ENCODE measurements at places on chromosomes 6 and 20.

DNA sequence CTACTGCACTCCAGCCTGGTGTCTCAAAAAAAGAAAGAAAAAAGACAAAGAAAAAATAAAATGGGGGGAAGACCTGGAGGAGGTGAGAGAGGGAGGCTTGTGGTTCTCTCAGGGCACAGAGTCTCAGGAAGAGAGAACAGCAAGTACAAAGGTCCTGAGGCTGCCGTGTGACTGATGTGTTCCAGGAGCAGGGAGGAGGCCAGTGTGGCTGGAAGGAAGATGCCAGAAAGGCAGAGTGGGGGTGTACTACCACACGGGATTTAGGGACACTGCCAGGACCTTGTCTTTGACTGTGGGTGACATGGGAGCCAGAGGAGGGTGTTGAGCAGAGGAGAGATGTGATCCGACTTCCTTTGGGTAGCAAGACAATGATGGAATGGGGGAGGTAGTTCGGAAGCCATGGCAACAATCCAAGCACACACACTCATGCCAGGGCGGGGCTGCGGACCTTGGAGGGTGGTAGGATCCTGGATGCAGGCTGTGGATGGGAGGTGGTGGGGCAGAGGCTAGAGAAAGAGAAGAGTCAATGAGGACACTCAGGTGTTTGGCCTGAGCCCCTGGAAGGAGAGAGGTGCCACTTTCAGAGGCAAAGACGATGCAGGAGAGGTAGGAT, 136.4 kb upstream of the PTPN1 start:
- no peak for DNase-seq

- no peak for DNase-seq
These were observed 25.2 kb upstream of the MLN start for GRCh38 chr6:33828764-33829731.

DNA sequence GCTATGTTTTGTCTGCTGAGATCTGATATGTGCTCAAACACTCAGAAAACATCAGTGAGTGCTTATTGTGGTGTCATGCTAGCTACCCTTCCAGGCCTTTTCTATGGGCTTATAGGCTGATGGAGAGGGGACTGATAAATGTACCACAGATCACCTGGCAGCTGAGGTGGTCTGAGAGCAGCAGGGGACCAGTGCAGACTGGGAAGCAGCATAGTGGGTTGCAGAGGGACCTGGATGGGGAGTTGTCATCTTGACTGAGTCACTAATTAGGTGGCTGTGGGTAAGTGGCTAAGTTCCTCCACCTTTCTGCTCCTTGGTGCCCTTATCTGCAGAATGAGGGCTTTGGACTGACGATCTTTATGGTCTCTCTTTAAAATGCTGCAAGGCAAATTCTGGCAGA, 2.8 kb downstream of the TMEM200A start:
- no peak for DNase-seq

DNA sequence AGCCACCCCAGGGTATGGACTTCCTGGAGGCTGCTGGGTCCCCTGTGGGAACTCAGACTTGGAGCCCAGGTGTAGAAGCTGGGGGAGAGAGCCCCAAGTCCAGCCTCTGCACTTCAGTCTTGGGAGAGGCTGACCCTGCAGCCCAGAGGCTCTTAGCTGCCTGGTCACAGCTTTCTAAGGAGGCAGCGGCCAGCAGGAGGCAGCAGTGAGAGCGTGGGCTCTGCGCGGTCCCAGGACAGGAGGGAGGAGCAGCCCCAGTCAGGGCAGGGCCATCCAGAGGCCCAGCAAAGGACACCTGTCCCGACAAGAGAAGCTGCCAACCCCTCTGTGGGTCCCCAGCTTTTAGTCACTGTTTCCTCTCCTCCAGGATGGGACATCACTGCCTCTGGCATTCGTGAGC, 9.4 kb downstream of the TREML2 start:
- DNase-seq, result no peak

DNA sequence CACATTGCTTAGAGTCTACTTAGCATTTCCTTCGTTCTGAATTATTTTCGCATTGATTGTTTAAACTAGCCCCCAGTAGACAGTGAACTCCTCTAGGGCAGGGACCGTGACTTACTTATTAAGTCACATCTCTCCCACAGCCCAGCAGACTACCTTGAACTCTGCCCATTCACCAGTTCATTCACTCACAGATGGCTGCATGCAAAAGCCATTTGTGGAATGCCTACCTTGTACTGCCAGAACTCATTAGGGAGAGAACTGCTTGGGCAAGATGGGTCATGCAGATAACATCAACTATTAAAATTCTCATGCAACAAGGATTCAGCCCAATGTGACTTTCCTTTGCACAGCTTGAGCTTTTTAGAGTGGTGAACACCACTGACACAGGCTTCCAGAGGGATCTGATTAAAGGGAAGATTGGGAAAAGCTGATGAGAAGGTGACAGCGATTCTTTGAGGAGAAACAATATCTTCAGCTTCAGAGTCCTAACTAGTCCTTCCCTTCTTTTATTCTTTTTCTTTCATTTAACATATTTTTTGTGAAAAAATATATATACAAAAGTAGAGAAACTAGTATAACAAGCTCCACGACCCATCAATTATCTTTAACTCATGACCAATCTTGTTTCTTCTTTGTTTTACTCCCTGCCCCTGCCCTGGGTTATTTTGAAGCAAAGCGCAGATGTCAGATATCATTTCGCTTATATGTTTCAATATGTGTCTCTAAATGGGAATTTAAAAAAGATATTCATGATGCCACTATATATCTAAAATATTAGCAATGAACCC, 273.9 kb downstream of the CDC5L start:
- DNase-seq, result no peak

GRCh38 chr20:58112017-58112781, 116.3 kb downstream of the ANKRD60 start:
- no peak for DNase-seq

GRCh38 chr20:4102381-4102780, 87.0 kb upstream of the RNF24 start:
- no peak for DNase-seq

DNA sequence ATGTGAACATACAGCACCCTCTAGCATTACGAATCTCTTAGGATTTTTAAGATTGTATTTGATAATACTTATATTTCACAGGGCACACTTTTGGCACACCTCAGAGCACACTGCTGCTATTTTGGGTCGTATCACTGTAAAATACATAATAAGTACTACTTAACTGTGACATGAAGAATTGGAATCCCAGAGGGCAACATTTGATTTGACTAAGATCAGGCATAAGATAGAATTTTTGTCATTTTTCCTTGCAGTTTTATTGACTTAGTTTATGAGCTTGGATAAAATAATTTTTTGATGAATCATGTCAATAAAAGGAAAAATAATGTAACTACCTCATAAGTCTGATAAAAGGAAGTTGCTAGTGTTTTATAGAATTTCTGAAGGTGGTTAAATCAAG, 22.4 kb downstream of the MRS2 start:
- no peak for DNase-seq

DNA sequence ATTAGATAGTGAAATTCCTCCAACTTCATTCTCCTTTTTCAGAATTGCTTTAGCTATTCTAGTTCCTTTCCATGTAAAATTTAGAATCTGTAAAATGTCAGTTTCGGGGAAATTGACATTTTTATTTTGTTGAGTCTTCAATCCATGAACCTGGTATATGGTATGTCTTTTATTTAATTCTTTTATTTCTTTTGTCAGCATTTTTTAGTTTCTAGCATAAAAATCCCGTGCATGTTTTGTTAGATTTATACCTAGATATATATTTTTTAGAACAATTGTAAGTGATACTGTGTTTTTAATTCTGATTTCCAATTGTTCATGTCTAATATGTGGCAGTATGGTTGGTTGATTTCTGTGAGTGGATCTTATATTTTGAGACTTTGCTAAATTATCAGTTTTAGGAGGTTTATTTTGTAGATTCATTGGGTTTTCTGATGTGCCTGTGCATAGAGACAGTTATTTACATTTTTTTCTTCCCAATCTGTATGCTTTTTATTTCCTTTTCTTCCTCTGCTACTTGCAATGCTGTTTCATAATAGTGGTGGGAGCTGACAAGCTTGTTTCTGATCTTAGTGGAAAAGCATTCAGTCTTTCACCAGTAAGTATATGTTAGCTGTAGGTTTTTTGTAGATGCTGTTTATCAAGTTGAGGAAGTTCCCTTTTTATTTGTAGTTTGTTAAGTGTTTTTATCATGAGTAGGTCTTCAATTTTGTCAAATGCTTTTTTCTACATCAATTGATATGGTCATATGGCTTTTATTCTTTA, 13.7 kb downstream of the TAB2 start:
- no peak for DNase-seq

- DNase-seq, result no peak
These were observed 11.2 kb upstream of the PRIM2 start for GRCh38 chr6:57306273-57306672.

DNA sequence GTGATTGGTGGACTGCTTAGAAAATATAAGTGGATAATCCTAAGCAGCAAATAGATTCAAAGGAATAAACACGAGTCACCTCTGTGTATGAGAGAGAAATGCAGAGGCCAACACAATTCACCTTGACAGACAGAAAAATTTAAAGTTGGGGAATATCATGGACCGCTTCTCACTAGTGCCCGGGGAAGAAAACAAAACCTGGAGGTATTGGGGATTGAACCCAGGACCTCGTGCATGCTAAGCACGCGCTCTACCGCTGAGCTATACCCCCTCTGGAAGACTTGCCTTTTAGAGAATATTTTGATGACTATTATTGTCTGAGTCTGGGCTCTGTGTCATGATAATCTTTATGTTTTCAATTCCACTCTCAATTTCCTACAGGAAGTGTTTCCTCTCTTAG, 111.9 kb downstream of the TRIM27 start:
- DNase-seq, result no peak

Measured in CD4-positive, alpha-beta T cell treated with Interleukin-4 for 4 hours (primary cell).